ENCODE measurements at places on chromosomes 6 and 20.

GRCh38 chr6:143107440-143107839 is 46.8 kb downstream of the AIG1 start:
- DNase-seq: no peak

DNA sequence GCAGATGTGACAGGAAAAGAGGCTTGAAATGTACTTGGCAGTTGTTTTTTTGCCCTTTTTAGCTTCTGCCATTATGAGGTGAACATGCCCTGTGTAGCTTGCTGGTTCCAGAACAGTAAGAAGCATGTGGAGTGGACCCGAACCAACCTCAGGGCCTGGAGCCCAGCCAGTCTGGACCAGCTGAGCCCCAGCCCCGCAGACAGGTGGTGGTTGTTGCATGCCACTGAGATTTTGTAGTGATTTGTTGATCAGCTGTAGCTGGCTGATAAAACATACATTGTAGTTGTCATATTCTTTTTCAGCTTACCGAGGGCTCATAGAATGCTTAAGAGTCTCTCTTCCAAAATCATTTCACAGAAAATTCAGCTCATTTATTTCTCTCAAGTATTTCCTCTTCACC is 182.2 kb downstream of the FARS2 start:
- DNase-seq: no peak

DNA sequence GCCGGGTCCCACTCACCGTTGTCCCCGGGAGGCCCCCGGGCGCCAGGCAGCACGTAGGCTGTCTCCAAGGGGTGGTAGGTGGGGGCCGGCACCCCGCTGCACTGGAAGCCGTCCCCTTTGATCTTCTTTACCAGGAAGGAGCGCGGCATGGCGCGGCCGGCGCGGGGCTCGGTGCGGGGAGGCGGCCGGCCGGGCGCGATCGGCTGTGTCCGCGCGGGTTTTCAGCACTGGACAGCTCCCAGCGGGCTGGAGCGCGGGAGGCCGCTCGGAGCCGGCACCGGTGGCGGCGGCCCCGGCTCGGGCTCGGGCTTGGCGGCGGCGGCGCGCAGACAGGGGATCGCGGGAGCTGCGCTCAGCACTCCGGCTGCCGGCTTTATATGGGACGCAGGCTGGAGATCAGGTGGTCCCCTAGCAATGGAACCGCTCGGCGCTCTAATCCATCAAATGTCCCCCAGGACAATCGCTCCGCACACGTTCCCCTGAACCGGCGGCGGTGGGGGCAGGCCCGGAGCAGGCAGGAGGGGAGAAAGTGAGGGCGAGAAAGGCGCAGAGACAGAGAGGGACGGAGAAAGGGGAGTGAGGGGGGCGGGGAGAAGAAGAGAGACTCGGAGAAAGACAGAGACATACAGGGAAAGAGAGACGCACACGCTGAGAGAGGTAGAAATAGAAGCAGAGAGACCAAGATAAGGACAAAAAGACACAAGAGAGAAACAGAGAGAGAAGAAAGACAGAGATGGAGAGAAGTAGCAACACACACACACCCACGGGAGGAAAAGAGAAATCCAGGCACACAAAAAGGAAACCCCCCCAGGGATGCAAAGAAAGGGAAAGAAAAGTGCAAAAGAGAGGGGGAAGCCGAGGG is at the start of gene SCRT2:
Gene SCRT2, minus strand, starts transcription at position 350 of the 862 bp plus-strand sequence. Its CDS starts 201 bp downstream, at position 149.
- no peak for DNase-seq

DNA sequence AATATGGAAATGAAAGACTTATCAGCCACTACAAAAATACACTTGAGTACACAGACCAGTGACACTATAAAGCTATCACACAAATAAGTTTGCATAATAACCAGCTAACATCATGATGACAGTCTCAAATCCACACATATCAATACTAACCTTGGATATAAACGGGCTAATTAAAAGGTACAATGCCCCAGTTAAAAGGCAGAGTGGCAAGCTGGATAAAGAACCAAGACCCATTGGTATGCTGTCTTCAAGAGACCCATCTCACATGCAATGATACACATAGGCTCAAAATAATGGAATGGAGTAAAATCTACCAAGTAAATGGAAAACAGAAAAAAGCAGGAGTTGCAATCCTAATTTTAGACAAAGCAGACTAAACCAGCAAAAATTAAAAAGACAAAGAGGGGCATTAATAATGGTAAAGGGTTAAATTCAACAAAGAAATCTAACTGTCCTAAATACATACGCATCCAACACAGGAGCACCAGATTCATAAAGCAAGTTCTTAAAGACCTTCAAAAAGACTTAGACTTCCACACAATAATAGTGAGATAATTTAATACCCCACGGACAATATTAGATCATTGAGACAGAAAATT is 163.3 kb downstream of the CD24 start:
- DNase-seq: no peak

DNA sequence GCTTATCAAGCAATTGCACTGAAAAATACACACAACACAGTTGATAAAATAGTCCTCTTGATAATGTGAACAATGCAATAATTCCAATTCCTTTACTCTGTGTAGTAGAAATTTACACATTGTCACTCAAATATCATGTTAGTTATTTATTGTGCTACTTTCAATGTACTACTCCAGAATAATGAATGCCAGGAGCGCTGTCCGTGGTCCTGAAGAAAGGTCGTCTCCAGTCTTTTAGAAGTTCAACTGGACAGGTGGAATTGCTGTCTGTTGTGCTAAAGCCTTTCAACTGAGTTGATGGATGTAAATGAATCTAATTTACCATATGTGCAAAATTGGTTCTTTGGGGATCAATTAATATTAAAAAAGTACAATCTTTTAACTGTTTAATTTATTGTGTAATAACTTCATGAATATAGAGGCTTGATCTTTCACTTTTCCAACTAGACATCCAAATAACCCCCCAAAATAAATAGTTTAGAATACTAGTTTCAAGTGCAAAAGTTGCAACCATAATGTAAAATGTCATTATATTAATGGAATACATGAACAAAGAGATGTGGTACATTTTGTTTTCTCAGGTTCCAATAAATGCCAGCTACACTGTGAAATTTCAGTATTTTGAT is 3.2 kb downstream of the GRIK2 start:
- no peak for DNase-seq

- DNase-seq: no peak
Observed at GRCh38 chr20:11891776-11892545, 25.7 kb upstream of the BTBD3 start.

DNA sequence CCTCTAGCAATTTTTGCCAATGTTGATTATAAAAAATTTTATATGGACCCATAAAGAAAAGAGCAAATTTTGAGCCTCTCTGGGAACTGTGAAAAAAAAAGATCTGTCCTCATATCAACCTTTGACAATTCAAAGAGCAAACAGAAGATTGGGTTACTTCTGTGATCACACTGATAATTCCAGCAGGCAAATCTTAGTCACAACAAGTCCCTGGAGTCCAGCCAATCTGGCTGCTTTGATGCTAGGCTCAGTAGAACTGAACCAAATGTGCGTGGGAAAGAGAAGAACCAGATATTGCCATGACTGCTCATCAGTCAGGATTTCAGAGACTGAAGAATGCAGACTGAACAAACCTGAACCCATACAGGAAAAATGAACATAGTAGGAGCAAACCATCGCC is 438.4 kb upstream of the FLRT3 start:
- DNase-seq: no peak

All from D721Med (cell line).